ENCODE measurements at places on chromosomes 2 and 18.

GRCh38 chr2:64766841-64767669, 113.3 kb upstream of the SERTAD2 start:
- no peak for DNase-seq

- DNase-seq: no peak
Observed at GRCh38 chr2:216685327-216685875, 9.9 kb downstream of the IGFBP5 start.

DNA sequence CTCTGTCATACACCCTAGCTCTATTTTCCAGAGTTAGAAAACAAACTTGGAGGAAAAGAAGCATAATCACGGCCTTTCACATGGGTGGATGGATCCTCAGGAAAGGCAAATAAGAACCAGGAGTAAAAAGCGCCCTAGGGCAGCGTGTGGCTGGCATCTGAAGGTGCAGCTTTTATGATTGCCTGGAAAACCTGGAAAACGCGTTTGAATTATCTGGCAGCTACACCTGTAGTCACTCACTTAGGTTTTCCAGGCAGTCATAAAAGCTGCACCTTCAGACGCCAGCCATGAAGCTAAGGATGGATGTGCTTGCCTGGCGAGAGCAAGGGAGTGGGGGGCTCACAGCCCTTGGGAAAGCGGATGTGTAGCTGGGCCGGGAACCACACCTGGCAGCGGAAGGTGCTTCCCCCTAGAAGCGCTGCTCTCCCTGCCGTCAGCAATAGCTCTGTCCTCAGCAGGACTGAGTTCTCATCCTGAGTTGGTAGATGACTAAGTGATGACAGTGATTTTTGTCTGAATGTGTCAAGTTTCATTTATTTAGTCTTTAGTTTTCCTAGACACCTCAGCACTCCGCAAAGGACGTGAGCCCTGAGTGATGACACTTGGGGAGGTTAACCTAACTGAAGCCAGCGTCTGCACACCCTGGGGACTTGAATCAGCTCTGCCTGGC, 82.0 kb downstream of the DCDC2C start:
- no peak for DNase-seq

DNA sequence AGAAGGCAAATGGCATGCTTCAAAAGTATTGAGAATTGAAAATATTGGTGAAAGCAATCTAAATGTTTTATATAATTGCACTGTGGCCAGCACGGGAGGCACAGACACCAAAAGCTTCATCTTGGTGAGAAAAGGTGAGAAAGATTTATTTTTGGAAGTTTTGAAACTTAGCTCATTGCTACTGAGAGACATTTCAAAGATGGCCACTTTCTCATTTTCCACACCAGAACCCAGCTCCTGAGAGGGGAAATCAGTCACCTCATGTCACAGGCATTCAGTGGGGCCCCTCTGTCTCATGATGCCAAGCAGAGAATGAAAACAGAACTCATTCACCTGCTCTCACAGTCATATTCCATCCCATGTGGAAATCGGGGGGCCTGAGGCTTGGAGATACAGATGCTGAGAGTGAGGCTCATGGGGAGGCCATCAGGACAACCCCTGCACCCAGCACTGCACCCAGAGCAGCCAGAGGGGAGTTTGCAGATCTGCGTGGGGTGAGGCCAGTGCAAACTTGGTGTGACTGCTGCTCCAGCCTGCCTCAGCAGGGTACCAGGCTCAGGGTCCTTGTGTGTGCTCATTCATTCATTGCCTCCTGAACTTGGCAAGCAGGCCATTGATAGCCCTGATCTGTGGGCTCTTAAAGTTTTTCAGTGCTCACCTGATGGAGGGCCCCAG, 31.4 kb downstream of the IL18R1 start:
- DNase-seq: no peak

DNA sequence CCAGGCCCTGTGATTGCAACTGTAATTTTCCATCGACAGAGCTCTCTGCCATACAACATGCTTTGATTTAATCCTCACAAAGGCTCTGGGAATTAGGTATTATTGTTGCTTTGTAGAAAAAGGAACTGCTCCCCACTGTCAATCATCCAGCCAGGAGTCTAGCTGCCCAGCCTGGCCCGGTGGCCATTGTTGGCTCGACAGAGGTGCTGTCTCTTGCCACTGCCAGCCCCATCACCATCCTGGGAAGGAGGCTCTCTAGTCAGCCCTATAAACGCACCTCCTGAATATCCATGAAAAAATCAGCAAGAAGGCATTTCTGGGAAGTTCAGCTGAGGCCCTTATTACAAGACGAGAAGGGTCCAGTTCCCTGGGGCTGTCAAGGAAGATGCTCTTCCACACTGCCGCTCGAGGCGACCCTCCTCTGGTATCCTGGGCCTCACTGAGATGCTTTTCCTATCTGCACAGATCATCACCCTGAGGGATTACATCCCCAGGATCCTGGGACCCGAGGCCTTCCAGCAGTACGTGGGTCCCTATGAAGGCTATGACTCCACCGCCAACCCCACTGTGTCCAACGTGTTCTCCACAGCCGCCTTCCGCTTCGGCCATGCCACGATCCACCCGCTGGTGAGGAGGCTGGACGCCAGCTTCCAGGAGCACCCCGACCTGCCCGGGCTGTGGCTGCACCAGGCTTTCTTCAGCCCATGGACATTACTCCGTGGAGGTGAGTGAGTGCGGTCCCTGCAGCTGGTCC, 71.0 kb downstream of the TPO start:
- DNase-seq: no peak

- no peak for DNase-seq
Observed at GRCh38 chr18:78309307-78309706, 670.3 kb upstream of the SALL3 start.

DNA sequence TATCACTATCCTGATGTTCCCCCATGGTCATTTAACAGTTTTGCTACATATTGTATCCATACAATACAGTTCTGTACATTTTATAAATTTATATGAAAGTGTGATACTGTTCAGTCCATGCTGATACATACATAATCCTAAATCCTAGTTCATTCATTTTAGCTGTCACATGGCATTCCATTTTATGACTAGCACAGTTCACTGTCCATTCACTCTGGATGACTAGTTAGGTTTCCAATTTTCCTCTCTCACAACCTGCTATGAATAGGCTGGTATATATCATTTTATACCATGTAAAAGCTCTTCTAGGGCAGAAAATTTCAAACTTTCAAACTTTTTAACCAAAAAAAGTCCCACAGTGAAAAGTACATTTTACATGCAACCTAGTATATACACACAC, 15.2 kb downstream of the SMAD2 start:
- no peak for DNase-seq

DNA sequence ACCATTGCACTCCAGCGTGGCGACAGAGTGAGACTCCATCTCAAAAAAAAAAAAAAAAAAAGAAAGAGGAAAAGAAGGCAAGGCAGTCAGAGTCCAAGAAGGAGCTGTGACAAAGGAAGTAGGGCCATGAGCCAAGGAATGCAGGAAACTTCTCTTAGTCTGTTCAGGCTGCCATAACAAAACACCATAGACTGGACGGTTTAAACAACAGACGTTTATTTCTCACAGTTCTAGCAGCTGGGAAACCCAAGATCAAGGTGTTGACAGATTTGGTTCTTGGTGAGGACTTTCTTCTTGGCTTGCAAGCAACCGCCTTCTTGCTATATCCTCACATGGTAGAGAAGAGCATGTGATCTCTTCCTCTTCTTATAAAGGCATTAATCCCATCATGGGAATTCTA, 13.1 kb upstream of the SUMO1 start:
- no peak for DNase-seq

Measured in NCI-H774 (cell line).